ENCODE measurements at places on chromosomes 11 and 22.

- no peak for DNase-seq
These were observed 20.3 kb upstream of the MICAL2 start for GRCh38 chr11:12090061-12090591.

GRCh38 chr11:128053981-128054931, 533.1 kb downstream of the ETS1 start:
- no peak for DNase-seq

DNA sequence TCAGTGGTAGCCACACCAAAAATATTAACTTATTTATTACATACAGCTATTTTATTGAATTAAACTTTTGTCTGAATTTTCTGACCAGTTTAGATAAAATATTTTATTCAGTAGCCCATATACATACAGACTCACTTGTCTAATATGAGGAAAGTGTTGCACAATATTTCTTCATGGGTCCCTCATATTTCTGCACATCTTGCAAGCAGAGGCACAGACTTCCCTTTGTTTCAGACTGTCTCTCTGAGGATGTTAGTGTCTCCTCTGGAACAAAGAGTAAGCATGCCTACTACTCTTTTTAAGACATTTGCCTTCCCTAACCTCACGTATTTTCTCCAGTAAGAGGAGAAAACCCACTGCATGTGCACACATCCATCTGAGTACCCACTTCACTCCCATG, 81.2 kb downstream of the OR5AK2 start:
- no peak for DNase-seq

- peak; percentile 70 for DNase-seq
These were observed 25.6 kb downstream of the ARRB1 start for GRCh38 chr11:75325713-75326438.

GRCh38 chr11:130718120-130718519, 198.2 kb downstream of the SNX19 start:
- no peak for DNase-seq

DNA sequence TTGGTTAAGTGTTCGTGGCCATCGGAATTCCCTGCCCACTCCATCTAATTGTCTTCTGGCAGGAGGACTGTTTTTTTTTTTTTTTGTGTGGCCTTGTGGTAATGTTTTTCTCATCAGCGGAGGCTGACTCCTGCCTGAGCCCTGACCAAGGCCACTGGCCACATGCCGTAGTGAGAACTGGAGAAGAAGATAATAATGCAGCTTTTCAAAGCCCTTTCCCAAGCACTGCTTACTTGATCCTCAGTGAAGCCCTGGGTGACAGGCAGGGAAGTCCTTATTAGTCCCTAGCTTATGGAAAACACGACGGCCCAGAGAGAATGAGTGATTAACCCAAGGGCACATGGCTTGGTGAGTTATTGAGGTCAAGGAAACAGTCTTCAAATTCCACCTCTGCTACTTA, 71.2 kb downstream of the ADM start:
- DNase-seq: no peak

GRCh38 chr11:73140213-73141030, 1.7 kb downstream of the FCHSD2 start:
- no peak for DNase-seq

- no peak for DNase-seq
These were observed 23.6 kb upstream of the ETS1 start for GRCh38 chr11:128610721-128611617.

- no peak for DNase-seq
These were observed 98.2 kb downstream of the NAV2 start for GRCh38 chr11:19810852-19811251.

- DNase-seq: no peak
These were observed 664 bp downstream of the DDB2 start for GRCh38 chr11:47215366-47215910.

DNA sequence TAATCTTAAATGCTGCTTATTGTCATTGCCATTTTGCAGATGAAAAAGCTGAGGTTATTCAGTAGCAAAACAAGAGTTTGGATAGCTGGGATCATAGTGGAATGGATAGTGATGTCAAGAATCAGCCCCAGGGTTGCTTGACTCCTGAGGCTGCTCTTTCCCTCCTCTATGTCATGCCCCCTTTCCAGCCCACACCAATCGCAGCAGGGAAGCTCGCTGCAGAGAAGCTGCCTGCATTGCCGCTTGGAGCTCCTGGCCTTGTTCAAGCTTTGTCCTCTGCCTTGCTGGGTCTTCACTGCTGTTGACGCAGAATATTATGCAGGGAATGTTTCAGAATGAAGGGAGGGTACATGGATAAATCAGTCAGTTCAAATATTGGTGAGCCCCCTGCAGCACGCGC, 128.8 kb upstream of the RASSF10 start:
- no peak for DNase-seq

GRCh38 chr11:114318361-114318760, 22.2 kb downstream of the NNMT start:
- no peak for DNase-seq

DNA sequence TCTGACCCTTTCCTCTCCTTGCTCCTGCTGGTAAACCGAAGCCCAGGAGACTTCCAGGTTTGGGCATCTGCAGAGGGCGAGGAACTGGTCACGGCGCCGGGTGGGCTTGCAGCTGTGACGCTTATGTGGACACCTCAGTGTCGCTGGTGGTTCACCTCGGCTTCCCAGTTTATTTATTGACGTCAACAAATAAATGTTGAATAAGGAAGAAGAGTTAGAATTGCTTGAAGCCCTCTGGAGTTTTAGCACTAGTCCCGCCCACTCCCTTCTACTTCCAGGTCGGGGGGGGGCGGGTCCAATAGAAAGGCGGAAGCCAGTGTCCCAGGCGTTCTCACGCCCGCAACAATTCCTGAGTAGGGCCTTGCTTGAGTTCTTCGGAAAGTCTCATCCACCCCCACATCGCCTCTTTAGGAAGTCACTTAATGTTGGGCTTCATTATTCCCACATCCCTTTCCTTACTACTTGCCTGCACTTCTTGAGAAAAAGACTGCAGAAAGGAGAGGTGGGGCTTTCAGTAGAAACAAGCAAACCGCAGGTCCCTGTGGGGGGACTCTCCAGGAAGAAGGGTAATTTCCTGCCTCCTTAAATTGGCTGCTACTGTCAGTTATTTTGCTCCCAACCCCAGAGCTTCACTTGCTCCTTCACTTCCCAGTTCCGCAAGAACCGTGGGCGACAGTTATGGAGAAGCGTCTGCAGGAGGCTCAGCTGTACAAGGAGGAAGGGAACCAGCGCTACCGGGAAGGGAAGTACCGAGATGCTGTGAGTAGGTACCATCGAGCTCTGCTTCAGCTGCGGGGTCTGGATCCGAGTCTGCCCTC, at the start of gene TTC9C:
TTC9C (plus strand) TSS at position 316 of the 818 bp plus-strand sequence; CDS start at position 679, 363 bp downstream.
- DNase-seq: peak; percentile 60

GRCh38 chr22:23750367-23750713, 572 bp downstream of the ZNF70 start:
- DNase-seq: no peak

- no peak for DNase-seq
These were observed 6.1 kb downstream of the TMEM86A start for GRCh38 chr11:18704698-18705097.

DNA sequence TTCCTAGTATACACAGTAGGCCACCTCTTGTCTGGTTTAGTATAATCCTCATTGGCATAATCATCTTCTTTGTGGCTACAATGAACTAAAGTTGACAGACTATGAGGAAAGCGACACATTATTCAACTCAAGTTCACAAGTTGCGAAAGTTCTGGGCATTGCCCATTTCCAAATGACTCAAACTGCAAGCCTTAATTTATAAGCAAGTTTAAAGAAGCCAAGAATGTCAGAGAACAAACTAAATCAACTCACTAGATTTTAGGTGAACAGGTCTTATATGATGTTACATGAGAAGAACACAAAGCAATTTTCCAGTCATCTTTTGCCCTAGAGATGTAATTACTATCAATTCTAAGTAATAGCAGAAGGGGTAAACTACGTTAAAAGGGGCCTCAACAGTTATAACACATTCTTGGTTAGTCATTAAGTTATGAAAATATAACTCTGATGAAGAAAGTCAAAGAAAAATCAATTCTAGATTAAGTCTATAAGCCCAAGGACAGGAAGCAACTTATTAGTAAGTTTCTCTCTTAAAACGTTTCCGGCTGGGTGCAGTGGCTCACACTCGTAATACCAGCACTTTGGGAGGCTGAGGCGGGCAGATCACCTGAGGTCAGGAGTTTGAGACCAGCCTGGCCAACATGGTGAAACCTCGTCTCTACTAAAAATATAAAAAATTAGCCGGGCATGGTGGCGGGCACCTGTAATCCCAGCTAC, 21.5 kb downstream of the PICALM start:
- DNase-seq: peak; percentile 29

GRCh38 chr11:57776031-57776521, 14.5 kb downstream of the CTNND1 start:
- DNase-seq: no peak

- no peak for DNase-seq
These were observed 221.2 kb upstream of the B3GAT1 start for GRCh38 chr11:134633276-134633675.

DNA sequence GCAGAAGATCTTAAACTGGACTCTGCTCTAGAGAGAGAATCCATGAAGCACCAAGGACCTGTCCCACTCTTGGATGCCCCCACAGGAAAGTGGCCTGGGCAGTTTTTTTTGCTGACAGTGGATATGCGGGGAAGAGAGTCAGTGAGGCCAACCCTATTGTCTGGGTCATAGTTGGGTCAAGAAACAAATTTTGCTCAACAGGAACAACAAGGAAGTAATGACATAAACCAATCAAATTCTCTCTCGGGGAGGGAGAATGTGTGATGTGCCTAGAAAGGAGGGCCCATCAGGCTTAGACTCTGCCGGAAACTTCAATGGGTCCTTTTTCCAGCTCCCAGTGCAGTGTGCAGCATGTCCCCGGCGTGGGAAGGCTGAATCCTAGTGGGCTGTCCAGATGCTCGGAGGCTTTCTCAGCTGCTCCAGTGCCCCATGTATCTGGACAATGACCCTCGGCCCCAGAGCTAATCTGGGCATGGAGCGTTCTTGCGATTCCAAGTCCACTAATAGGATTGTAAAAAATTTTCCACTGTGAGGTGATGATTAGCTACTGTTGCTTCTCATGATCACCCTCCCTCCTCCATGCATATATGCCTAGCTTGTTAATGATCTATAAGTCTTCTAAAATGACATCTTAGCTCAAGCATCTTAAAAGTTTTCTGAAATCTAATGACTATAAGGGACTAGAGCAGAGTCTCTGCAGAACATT, 101.0 kb downstream of the SNX19 start:
- DNase-seq: no peak

GRCh38 chr11:12167061-12168000, 56.9 kb downstream of the MICAL2 start:
- peak; percentile 95 for DNase-seq

Data from kidney epithelial cell (primary cell).